ENCODE measurements at places on chromosomes 7 and 10. TPM values are rescaled to one million over a fixed set of nuclear protein-coding genes. Genes with fewer than 3 reads are reported as not detected.

TBX20 gene
- total RNA-seq, result not detected

INSIG1 gene
- 353 TPM for total RNA-seq

OGDHL gene
- under 0.01 TPM for total RNA-seq

APBB1IP gene
- 3.1 TPM for total RNA-seq

TAS2R5 gene
- total RNA-seq, result 1.0 TPM

SLC25A40 gene
- total RNA-seq, result 4.1 TPM

IFIT2 gene
- 21.6 TPM for total RNA-seq

SCRN1 gene
- 86.5 TPM for total RNA-seq

ZNF365 gene
- total RNA-seq, result 5.8 TPM

LRRD1 gene
- total RNA-seq, result 0.17 TPM

RBM20 gene
- under 0.01 TPM for total RNA-seq

GIMAP5 gene
- not detected for total RNA-seq

GDF10 gene
- total RNA-seq, result 25.1 TPM

IDI2 gene
- total RNA-seq, result not detected

SEMA3D gene
- 12.1 TPM for total RNA-seq

IL6 gene
- total RNA-seq, result 22.1 TPM

CNNM1 gene
- total RNA-seq, result 0.66 TPM

GIMAP2 gene
- total RNA-seq, result 16.2 TPM

ZPBP gene
- total RNA-seq, result not detected

GBX1 gene
- not detected for total RNA-seq

CPN1 gene
- not detected for total RNA-seq

FAM13C gene
- 3.9 TPM for total RNA-seq

C10orf53 gene
- total RNA-seq, result not detected

HSPA12A gene
- total RNA-seq, result 9.5 TPM

EPC1 gene
- total RNA-seq, result 19.3 TPM

PDE1C gene
- 27.6 TPM for total RNA-seq

CHRM2 gene
- 7.9 TPM for total RNA-seq

CPA2 gene
- under 0.01 TPM for total RNA-seq

All from fibroblast of lung (primary cell).